Dermis microvascular lymphatic vessel endothelial cell (primary cell): ENCODE measurements at places on chromosomes 1 and 21. TPM values are rescaled to one million over a fixed set of nuclear protein-coding genes. Genes with fewer than 3 reads are reported as not detected.

GRCh38 chr1:33249422-33249821 lies 6.9 kb upstream of the ZNF362 start:
- no peak for DNase-seq

Gene STYXL2
- total RNA-seq = not detected in 2 replicates

DNA sequence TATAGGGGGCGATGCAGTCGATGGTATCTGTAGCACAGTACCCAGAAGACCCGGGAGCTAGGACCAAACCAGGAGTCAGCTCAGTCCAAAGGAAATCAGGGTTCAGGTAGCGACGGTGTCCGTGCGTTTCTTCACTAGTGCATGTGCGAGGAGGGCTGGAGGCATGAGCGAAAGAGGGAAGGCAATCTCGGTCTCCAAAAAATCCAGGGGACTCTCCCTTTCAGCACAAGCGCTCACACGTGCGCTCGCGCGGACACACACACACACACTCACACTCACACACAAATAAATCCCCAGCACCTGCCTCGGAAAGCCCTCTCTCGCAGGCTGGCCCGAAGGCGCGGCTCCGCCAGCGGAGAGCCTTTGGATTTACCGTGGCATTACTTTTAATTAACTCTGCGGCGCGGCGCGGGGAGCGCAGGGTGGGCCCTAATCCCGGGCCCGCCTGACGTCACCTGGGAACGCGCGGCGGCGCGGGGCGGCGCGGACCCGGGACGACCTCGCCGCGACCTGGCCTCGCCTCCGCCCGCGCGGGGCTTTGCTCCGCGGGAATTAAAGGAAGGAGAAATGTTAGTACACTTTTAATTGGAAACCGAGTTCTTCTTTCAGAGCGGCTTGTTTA lies 121.2 kb downstream of the LMX1A start:
- DNase-seq = no peak

Gene VWA5B1
- total RNA-seq = not detected in 2 replicates

DNA sequence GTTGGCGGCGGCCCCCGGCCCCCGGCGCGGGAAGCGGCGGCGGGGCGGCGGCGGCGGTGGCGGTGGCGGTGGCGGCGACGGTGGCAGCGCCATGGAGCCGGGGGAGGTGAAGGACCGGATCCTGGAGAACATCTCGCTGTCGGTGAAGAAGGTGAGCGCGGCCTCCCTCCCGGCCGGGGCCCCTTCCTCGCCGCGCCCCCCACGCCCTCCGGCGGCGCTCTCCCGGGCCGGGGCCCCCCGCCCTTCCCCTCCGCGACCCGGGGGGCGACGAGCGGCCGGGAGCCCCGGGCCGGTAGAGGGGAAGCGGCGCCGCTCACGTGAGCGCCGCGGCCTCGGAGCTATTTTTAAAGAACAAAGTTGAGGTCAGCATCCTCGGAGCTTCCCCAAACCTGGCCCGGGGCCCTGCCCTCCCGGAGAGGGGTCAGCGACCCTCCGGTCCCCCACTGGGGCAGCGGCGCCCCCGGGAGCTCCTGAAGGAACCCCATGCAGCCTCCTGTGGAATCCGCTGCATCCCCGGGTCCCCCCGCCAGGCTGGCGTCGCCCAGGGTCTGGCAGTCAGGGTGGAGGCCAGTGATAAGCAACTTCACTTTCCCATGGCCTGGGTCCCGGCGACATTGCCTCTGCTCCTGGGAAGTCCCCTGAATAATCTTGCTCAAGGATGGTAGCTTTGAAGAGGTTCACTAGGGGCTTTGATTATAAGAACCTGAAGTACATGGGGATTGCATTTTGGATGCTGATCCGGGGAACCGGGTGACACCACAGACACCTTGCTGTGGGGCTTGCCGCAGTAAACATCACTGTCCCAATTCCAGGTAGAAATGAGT lies 560 bp downstream of the PLEKHM2 start:
- DNase-seq = peak; percentile 41

- DNase-seq = no peak
Measured at GRCh38 chr21:30216041-30216723, at the start of gene CLDN8. TSS of gene CLDN8 (minus strand) at chr21:30216097. CDS start at chr21:30215925, 172 bp downstream.

DNA sequence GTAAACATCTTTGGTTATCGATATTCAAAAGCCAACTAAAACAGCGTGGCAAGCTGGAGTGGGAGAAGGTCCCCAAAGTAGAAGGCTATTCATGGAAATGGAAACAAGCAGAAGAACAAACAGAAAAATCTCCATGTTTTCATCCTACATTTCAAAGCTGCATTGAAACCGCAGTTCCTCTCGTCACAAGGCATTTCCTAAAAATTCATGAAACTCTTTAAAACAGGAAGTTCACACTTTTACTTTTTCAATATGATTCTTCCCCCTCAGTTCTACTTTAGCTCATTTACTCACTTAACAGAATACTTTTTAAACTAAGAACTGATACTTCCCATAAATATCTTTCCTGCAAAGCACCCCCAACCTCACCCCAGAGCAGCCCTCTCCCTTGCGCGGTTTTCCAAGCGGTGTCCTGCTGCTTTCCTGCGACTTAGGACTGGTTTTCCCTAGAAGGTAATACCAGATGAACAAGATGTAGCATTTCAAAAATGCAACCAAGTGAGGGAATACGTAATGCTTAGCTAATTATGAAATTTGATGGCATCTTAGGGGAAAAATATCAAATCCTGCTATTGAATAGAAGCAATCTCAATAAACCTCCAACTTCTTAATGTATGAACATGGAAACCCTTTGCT lies 228.3 kb upstream of the PKN2 start:
- no peak for DNase-seq

DNA sequence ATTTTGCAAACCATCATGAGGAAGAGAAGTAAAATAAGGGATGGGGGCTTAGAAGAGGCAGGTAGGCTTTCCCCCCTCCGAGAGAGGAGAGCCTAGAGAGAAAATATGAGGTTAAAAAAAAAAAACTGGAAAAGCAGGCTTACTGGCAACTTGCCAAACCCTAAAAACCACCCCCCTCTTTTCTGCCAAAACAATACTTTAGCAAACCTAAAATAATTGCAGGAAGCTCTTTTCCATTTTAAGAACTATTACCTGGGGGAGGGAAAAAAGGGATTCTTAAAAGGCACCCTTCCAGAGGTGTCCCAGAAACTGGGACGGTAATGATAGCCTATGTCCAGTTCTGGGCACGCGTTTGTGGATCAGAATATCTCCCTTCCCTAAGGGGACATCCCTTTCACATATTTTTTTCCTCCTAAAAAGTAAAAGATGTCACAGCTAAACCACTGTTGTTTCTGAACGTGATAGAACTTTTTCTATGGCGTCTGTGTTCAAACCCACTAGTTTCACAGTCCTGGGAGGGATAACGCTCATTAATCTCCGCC lies 1.1 kb upstream of the NFIA start:
- DNase-seq = no peak

DNA sequence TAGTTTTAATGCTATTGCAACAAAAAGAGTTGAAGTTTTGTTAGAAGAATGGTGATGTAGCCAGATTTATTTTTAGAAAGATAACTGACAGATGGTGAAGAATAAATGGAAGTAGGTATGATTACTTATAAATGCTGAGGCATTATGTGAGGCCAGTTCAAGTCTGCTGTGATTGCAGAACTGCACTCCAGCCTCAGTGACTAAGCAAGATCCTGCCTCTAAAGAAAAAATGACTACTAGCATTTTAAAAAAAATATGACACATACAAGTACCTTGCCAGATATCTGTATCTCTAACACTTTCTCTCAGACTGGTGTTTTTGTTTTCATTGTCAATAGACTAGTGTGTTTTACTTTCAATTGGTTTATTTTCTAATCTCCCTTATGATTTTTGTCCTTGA lies 1242.4 kb upstream of the ADGRL4 start:
- DNase-seq = no peak

- no peak for DNase-seq
Measured at GRCh38 chr1:32684167-32684811, 18.3 kb downstream of the SYNC start.

GRCh38 chr1:156692925-156693847 lies 12.2 kb downstream of the CRABP2 start:
- no peak for DNase-seq

Gene NTNG1
- total RNA-seq = 0.13 TPM in 2 replicates

Gene TNFRSF8
- total RNA-seq = under 0.01 TPM in 1 of 2 replicates, not detected in the other

DNA sequence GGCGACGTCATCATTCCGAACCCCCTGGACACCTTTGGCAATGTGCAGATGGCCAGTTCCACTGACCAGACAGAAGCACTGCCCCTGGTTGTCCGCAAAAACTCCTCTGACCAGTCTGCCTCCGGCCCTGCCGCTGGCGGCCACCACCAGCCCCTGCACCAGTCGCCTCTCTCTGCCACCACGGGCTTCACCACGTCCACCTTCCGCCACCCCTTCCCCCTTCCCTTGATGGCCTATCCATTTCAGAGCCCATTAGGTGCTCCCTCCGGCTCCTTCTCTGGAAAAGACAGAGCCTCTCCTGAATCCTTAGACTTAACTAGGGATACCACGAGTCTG lies 10.0 kb downstream of the PROX1 start:
- DNase-seq = no peak

DNA sequence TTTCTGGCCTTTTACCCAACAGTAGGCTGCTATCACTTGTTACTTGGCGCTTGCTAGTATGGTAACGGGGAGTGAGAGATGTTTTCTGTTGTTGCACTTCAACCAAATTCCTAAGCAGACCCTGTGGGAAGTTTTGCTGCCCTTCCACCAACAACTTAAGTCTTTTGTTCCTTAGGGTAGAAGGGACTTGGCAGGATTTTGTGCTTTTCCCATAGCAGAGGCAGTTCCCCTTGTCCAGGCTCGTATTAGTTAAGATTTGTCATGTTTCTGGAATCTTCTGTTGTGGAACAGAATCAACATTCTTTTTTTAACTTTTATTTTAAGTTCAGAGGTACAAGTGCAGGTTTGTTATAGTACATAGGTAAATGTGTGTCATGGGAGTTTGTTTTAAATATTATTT lies 73.2 kb upstream of the SGIP1 start:
- DNase-seq = no peak

GRCh38 chr1:222654849-222655248 lies 37.0 kb downstream of the MIA3 start:
- DNase-seq = peak; percentile 4

DNA sequence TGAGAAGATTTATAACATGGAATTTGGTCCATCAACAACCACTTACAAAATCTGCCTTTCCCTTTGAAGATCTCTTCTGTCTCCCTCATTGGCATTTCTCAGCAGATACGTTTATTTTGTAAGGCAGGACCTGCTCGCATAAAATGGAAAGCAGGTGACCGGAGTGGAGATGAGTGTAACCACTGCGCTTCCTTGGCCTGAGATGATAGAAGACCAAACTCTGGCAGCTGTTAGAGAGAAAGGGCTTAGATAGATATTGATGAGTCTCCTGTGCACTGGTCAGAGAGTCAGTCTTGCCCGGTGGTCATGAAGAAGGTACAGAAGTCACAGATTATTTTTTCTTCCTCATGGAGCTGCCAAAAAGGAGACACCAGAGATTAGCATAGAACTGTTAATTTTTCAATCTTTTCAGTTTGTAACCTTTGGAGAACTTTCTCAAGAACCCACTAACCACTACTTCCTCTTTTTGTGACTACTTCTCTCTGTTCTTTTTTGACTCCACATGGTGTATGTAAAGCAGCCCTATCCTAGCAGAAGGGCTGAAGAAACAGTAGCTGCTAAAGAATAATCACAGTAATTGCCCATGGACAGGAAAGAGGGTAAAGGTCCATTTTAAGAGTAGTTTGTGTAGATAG lies 47.6 kb downstream of the FCRL3 start:
- no peak for DNase-seq

- DNase-seq = peak; percentile 97
Measured at GRCh38 chr1:116853680-116854402, 55.9 kb upstream of the PTGFRN start.

DNA sequence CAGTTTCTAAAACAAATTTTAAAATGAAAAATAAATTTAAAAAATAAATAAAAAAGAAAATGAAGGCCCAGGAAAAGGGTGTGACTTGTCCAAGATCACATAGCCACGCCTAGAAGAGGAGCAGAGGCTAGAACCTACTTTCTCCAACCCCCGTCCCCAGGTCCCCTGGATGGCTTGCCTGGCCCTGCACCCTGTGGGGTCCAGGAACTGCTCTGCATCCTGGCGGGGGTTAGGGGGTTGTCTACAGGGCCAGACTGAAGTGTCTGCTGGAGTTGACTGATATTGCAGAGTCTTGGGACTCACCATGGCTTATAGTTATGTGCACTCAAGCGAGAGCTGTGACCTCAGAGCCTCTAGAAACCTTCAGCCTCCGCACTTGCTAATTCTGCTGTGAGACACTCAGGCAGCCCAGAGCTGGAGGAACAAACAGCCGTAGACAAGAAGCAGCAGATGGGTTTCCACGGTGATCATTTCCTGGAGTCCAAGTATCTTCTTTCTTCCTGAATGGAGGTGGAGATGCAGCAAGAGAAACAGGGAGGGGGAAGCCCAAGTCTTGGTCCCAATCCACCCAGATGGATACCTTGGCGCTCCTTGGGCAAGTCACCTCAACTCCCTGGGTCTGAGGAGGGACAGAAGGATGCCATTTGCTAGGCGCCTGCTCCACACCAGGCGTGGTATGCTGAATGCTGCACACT lies 5.2 kb upstream of the EXTL1 start:
- DNase-seq = no peak

Gene MEGF6
- 69.3 and 239 TPM in 2 replicates for total RNA-seq

DNA sequence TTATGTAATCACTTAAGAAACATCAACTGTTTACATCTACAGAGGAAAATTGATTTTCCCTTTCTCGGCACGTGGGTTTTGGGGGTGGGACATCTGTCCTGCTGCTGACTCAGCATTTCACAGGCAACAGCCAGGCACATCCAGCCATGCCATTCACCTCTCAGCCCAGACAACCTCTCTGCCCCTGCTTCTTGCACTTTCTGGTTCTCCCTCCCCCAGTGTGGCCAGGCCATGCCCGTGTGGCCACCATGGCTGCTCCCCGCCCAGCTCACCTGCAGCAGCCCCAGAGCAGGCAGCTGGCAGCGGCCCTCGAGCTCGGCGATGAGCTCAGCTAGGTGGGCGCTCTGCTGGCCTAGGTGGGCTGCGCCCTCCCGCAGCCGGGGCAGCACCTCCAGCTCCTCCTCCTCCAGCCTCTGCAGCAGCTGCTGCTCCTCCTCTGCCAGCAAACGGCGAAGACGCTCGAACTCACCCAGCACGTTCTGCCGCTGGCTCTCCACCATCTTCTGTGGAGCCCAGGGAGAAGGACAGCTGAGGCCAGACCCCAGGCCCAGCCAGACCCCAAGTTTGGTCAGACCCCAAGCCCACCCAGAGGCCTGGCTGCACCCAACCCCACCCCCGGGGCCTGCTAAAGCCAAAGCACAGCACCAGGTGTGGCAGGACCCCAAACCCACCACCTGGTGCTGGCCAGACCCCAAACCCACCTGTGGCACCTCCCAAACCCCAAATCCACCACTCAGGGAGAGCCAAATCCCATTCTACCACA lies 5.8 kb downstream of the TRIM11 start:
- no peak for DNase-seq

DNA sequence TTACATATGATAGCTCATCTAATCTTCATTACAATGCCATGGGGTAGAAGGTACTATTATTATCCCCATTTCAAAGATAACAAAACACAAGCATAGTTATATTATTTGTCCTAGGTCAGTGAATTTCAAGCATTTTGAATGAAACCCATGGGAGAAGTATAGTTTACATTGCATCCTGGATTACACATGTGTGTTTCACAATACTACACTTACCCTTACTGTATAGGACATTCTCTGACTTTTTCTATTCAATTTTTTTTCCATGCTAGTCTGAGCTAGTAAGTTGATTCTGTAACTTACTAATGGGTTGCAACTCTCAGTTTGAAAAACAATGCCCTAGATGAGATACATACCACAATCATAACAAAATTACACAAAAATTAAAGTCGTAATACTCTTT lies 8.7 kb upstream of the GPX7 start:
- DNase-seq = no peak

Gene GREM2
- not detected in 2 replicates for total RNA-seq

Gene ODR4
- 10.5 and 13.5 TPM in 2 replicates for total RNA-seq

Gene EPHB2
- 26.6 and 41.2 TPM in 2 replicates for total RNA-seq

Gene MPL
- 0.13 TPM in 2 replicates for total RNA-seq
